ENCODE measurements at places on chromosomes 16 and 17.

DNA sequence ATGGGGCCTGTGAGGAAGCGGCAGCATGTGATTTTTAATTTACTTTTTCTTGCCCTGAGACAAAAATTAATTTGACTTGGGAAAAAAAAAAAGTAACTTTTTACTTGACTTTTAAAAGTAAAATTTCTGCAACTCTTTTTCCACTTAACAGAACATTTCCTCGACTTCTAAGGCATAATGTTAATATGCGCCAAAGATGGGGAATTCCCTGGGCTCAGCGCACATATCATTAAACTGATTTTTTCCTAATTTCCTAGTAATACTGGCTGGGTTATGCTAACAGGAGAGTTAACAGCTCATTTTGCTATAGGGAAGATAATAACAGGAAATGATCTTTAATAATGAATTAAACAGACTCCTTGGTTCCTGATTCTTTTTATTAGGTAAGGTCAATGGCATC, 120.6 kb upstream of the CDH5 start:
- H3K36me3 ChIP-seq: no peaks in the 10 kb centered on the region
- no peaks in the 10 kb centered on the region for H3K4me1 ChIP-seq
- no peak overlapping the region for H3K4me3 ChIP-seq
- DNase-seq: no peak

GRCh38 chr17:79141578-79142355, 67.1 kb downstream of the ENGASE start:
- H3K27me3 ChIP-seq: peaks cover 2% of the 10 kb centered on the region
- no peak overlapping the region for H3K27ac ChIP-seq
- no peak for DNase-seq

DNA sequence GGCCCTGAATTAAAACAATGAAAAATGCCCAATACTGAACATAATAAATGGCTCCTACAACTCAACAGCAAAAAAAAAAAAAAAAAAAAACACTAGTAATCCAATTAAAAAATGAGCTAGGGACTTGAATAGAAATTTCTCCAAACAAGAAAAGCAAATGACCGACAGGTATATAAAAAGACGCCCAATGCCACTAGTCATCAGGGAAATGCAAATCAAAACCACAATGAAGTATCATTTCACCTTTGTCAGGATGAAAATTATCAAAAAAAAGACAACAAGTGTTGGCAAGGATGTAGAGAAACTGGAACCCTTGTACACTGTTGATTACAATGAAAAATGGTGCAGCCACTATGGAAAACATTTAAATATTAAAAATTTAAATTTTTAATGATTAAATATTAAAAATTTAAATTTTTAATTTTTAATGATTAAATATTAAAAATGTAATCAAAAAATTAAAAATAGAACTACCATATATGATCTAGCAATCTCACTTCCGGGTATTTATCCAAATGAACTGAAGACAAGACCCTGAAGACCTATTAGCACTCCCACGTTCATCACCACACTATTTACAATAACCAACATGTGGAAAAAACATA, 28.1 kb downstream of the BBS2 start:
- H3K27ac ChIP-seq: no peak overlapping the region
- no peaks in the 10 kb centered on the region for H3K4me1 ChIP-seq
- H3K4me3 ChIP-seq: no peak overlapping the region
- no peaks in the 10 kb centered on the region for H3K27me3 ChIP-seq
- peaks cover 11% of the 10 kb centered on the region for H3K36me3 ChIP-seq

GRCh38 chr16:47644166-47644565, 183.0 kb downstream of the PHKB start:
- DNase-seq: no peak
- no peaks in the 10 kb centered on the region for H3K27me3 ChIP-seq
- no peak overlapping the region for H3K4me3 ChIP-seq
- peaks cover 26% of the 10 kb centered on the region for H3K36me3 ChIP-seq
- no peak overlapping the region for H3K27ac ChIP-seq

- H3K4me1 ChIP-seq: no peaks in the 10 kb centered on the region
- no peak overlapping the region for H3K27ac ChIP-seq
- peaks cover 62% of the 10 kb centered on the region for H3K36me3 ChIP-seq
Measured at GRCh38 chr17:81251709-81252301, 12.7 kb downstream of the NDUFAF8 start.

DNA sequence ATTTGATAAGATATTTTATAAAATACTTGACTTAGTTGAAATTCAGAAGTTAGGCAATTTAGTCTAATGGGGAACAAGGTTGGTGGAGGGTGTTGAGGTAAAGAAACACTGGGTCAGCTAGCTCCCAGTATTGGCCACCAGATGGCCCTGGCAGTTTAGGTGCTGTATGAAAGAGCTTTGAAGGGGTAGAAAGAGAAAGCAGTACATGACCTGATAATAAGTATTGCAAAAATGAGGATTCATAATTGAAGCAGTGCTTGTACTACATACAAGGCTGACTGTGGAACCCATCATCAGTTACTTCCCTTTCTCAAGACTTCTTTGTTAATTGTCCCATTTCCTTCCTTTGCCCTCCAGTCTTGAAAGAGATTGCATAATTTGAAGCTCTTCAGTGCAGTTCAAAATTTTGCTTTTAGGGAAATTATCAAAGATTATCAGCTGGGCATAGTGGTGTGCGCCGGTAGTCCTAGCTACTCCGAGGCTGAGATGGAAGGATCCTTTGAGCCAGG, 29.4 kb downstream of the TANC2 start:
- H3K27me3 ChIP-seq: no peaks in the 10 kb centered on the region
- H3K4me3 ChIP-seq: no peak overlapping the region
- DNase-seq: peak; percentile 28
- H3K27ac ChIP-seq: no peak overlapping the region
- H3K4me1 ChIP-seq: no peaks in the 10 kb centered on the region
- no peaks in the 10 kb centered on the region for H3K36me3 ChIP-seq

- no peak for DNase-seq
- no peak overlapping the region for H3K4me3 ChIP-seq
- no peaks in the 10 kb centered on the region for H3K27me3 ChIP-seq
- no peak overlapping the region for H3K27ac ChIP-seq
- no peaks in the 10 kb centered on the region for H3K4me1 ChIP-seq
- H3K36me3 ChIP-seq: no peaks in the 10 kb centered on the region
Measured at GRCh38 chr16:78225919-78226318, 126.5 kb downstream of the WWOX start.

- peaks cover 10% of the 10 kb centered on the region for H3K36me3 ChIP-seq
- H3K4me1 ChIP-seq: peaks cover 21% of the 10 kb centered on the region
- DNase-seq: no peak
- no peak overlapping the region for H3K4me3 ChIP-seq
Measured at GRCh38 chr16:85601730-85602401, 11.3 kb upstream of the GSE1 start.

DNA sequence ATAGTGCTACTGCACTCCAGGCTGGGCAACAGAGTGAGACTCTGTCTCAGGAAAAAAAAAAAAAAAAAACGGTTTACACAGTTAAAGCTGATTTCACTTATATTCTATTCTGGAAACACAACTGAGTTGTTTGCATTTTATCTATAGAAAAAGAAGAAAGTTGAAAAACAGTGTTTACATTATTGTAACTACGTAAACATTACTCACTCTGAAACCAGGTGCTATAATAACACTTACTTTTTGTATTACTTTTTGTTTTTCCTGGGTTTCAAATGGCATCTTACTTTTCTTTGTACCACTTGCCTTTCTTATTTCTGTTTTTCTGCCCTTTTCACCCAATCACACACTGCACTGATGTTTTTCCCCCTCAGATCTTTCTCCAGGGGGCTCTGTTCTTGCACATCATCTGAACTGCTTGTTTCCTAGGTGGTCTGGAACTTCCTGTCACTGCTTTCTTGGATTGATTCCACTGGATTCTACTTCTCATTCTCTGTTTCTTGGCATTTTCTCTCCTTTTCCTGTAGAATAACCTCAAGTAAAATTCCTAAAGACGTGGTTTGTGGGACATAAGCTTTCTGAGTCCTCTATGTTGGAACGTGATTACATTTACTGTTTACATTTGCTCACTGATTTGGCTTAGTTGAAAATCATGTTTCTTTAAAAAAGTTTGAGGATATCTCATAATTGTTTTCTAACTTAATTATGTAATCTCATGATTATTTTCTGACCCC, 142.1 kb downstream of the HS3ST3B1 start:
- no peaks in the 10 kb centered on the region for H3K27me3 ChIP-seq
- peak overlapping the region; percentile 10 for H3K27ac ChIP-seq
- H3K36me3 ChIP-seq: no peaks in the 10 kb centered on the region
- peaks cover 14% of the 10 kb centered on the region for H3K4me1 ChIP-seq
- DNase-seq: no peak
- no peak overlapping the region for H3K4me3 ChIP-seq

- no peaks in the 10 kb centered on the region for H3K4me1 ChIP-seq
- DNase-seq: no peak
- H3K27ac ChIP-seq: no peak overlapping the region
- no peaks in the 10 kb centered on the region for H3K27me3 ChIP-seq
- H3K4me3 ChIP-seq: no peak overlapping the region
Measured at GRCh38 chr16:69270395-69270794, 40.8 kb upstream of the VPS4A start.

GRCh38 chr17:692116-692515, 22.5 kb downstream of the VPS53 start:
- peaks cover 89% of the 10 kb centered on the region for H3K36me3 ChIP-seq
- no peak overlapping the region for H3K4me3 ChIP-seq
- no peak overlapping the region for H3K27ac ChIP-seq
- DNase-seq: no peak
- no peaks in the 10 kb centered on the region for H3K4me1 ChIP-seq
